ENCODE measurements at places on chromosomes 5 and 9.

DNA sequence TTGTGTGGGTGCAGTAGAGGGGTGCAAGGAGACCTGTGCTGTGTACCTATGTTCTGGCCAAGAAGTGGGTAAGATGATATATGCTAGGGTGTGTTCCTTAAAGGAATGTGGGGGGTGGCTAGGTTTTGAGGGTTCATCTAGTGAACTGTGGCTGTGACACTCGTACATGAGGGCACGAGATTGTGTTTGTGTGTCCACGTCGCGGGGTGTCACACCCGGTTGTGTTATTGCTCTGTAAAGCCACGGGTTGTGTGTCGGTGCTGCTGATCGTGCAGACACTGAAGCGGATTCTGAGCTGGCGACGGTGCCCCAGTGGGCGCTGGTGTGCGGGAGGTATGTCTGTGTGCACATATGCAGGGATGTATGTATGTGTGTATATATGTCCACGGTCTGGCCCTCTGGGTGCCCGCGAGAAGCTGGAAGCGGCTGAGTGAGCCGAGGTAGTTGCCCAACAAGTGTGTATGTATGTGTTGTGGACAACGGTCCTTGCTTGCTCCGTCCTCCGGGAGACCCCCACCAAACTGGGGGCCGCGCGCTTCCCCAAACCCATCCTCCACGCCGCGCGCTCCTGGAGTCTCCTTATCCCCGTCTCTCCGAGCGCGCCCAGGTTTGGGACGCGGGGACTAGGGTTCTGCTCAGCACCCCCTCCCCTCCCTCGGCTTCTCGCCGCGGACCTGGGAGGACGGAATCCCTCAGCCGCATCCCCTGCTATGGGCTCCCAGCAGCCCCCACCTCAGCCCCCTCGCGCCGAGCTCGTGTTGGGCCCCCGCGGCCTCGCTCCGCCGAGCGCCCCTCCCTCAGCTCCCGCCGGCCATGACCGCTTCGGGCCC lies 639 bp downstream of the PCDH1 start:
- no peak for DNase-seq

DNA sequence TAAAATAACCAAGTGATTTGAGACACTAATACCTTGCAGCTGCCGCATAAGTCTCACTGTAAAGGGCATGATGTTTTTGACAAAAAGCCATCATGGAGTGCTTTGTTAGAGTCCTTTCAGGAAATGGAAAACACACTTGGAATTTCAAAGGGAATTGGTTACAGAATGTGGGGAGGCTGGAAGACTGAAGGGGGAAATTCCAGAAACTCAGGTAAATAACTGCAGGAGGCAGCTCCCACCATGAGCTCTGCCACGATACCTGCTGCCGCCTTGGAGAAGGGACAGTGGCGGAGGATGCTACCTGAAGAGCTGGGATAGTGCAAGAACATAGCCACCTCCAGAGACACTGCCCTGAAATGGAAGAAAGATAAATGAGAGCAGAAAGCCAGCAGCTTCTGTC lies 66.9 kb downstream of the PRKACG start:
- no peak for DNase-seq

DNA sequence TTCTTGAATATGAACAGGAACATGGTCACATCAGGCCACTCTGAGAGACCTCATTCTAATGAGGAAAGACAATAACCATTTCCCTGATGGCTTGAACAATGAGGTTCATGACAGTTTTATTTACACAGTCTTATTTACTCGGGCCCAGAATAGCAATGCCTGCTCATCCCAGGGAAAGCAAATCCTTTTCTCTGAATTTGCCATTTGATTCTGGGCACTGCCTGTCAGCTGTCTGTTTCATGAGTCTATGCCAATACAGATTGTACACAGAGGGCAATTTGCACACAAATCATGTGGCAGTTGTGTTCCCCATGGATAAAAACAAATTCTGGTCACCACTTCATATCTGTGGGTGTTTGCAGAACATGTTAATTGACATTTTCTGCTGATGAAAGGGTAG lies 492.5 kb downstream of the ACTL7B start:
- DNase-seq: no peak

DNA sequence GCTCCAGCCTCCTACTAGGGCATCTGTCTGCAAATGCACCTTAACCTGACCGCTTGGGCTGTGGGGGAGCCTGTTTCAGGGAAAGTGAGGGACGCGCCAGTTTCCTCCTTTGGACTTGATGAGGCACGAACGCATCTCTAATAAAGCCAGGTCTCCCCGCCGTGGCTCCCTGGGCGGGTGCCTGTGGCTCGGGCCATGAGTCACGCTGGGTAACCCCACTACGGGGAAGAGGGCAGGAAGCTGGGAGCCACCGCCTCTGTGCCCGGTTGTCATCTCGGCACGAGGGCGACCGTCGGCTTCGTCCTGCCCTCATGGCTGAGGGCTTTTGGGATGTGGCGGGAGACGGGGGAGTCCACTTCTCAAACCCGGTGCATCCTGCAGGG lies 12.1 kb downstream of the NOTCH1 start:
- DNase-seq: no peak

GRCh38 chr5:121746763-121747162 lies 104.9 kb upstream of the FTMT start:
- no peak for DNase-seq

DNA sequence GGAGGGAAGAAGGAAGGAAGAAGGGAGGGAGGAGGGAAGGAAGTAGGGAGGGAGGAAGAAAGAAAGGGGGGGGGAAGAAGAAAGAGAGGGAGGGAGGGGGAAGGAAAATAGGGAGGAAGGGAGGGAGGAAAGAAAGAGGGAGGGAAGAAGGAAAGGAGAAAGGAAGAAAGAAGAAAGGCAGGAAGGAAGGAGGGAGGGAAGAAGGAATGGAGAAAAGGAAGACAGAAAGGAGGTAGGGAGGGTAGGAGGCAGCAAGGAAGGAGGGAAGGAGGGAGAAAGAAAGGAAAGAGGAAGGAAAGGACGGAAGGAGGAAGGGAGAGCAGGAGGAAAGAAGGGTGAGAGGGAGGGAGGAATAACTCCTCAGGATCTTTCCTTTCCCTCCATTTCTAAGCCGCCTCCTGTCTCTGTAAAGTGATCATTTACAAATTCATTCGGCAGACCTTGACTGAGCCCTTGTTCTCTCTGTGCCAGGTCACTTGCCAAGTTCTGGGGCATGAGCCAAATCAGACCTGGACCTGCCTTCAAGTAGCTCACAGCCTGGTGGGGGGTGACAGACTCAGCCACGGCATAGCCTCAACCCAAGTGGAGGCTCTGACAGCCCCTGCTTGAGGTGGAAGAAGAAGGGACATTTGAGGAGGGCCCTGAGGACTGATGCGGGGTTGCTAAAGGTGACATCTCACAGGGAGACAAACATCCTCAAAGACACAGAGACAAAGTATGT lies 69.0 kb upstream of the HRH2 start:
- no peak for DNase-seq

GRCh38 chr5:33549982-33550567 lies 109.3 kb downstream of the TARS1 start:
- DNase-seq: no peak

DNA sequence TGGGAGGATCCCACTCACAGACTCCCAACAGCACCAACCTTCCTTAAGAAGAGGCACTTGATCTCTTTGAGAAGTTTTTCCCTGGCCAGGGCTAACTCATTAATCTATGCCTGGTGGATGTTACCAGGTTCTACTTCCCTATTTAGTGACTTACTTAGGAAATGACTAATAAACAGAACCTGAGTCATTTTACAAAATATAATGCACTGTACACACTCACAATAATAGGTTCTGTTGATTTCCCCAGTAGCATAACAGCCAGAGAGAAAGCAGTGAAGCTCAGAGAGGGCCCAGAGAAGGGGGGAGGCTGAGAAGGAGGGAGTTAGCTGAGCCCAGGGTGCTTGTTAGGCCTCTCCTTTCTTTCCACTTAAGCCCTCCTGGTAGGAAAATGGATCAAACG lies 27.1 kb downstream of the FRMD3 start:
- peak; percentile 10 for DNase-seq

DNA sequence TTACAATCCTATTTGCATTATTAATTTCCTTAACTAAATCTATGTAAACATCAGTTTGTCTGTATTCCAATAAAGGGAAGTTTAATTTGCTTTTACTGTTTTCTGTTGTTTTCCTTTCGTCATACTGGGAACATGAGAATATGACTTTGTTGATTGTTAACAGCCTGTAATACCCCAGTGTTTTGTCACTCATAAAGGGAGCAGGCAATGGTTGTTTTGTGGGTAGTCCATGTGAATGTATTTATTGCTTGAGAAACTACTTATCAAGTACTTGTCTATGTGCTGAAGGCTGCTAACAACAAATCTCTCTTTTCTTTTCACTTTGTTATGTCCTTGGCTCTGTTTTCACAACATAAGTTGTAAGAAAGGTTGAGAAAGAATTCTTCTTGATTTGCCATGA lies 1070.2 kb upstream of the ACO1 start:
- no peak for DNase-seq

Measured in BJ (cell line).